ENCODE measurements at places on chromosomes 3 and 15.

DNA sequence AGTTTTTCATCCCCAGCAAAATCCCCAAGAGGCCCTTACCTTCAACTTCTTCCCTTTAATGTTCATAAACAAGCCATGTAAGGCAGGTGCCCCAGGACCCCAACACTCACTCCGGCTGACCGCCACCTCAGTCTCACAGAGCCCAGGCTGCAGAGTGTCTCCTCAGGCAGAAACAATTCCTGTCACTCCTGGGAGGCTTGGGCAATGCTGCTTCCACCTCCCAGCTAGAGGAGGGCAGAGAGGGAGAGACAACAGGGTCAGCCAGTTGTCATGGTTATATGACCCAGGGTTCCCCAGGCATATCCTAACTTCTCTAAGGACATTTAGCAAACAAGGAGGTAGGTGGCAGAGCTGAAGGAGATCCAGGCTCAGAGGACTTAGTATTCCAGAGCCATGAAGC, at the start of gene PLIN1:
Gene PLIN1, minus strand, starts transcription at position 156 of the 400 bp plus-strand sequence. CDS start 1,878 bp downstream, outside the sequence.
- DNase-seq = no peak

GRCh38 chr3:179842061-179842460, 189.2 kb downstream of the USP13 start:
- no peak for DNase-seq

- no peak for DNase-seq
Observed at GRCh38 chr15:82040390-82040789, 5.4 kb downstream of the MEX3B start.

DNA sequence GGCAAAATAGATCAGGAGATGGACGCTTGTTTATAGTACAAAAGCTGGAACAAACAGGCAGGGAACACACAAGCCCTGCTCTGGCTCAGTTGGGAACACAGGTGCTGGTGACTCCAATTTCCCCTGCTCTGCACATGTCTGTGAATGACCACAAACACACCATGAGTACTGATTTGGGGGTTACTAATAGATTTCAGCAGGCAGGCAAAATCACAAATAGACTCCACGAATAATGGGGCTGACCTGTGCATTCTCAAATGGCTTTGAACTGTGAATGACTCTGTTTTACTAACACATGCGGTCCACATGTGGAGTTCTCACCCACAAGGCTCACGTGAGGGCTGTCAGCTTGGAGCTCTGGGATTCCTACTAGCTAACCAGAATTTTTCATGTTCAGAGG, 3.9 kb downstream of the RTP3 start:
- no peak for DNase-seq

- peak; percentile 24 for DNase-seq
Observed at GRCh38 chr3:143283432-143284128, 164.0 kb downstream of the CHST2 start.

DNA sequence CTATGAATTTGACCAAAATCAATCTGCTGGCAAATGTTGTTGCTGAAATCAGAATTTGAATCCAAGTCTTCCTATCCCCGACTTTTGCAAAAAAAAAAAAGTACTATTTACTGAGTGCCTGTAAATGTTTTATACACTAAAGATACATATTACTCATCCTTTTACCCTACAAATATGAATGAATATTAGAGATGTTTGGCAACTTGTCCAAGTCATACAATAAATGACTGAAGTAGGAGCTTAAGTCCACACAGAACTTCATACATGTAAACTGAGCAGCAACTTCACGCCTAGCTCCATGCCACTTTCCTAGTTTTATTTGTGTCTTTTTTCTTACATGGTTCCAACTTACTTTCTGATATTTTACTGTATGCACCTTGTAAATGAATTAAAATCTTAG, 39.2 kb downstream of the PHC3 start:
- DNase-seq = no peak

GRCh38 chr3:171088964-171089754, 62.6 kb upstream of the SLC2A2 start:
- DNase-seq = peak; percentile 25

DNA sequence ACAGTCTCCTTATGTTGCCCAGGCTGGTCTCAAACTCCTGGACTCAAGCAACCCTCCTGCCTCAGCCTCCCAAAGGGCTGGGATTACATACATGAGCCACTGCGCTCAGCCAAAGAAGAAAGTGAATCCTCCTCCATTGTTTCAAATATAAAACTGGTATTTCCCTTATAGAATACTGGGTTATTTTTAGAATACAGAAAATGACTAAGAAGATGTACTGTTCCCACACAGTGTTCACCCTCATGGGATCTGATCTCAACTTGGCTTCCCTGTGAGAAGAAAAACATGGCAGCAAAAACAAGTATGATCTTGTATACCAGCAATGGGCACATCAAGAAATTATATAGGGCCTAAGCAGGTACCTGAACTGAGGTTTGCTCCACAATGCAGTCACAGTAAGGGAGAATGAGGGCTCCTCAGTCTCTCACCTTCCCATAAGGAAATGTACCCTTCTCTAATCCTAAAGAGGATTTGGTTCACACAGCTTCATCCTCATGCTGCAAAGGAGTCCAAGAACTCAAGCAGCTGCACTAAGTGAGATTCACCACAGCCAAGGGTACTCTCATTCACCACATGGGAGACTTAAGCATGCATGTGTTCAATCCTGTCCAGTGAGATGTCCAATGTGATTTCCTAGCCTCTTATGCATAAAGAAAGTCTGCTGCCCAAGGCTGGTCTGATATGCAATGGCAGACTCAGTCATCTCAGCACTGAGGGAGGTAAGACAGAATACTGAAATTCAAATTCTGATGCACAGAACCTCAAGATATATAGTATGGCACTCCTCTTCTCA, 25.8 kb downstream of the USP4 start:
- no peak for DNase-seq

DNA sequence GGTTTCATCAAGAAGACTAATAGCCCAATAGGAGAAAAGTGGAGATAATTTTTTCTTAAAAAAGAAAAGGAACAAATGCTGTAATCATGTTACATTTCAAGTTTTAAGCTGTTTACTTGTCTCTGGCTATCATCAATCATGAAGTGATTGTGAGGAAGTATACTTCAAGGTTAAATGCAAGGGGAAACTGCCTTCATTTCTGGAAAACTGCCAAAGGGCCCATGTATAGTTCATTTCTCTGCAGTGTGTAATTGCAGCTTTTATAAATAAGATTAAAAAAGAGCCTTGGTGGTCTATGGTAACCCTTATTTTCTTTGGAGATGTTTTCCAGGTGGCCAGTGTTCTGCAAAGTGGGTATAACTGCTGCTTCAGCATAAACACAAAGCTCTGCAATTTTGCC, 101.9 kb downstream of the GRM7 start:
- DNase-seq = no peak

DNA sequence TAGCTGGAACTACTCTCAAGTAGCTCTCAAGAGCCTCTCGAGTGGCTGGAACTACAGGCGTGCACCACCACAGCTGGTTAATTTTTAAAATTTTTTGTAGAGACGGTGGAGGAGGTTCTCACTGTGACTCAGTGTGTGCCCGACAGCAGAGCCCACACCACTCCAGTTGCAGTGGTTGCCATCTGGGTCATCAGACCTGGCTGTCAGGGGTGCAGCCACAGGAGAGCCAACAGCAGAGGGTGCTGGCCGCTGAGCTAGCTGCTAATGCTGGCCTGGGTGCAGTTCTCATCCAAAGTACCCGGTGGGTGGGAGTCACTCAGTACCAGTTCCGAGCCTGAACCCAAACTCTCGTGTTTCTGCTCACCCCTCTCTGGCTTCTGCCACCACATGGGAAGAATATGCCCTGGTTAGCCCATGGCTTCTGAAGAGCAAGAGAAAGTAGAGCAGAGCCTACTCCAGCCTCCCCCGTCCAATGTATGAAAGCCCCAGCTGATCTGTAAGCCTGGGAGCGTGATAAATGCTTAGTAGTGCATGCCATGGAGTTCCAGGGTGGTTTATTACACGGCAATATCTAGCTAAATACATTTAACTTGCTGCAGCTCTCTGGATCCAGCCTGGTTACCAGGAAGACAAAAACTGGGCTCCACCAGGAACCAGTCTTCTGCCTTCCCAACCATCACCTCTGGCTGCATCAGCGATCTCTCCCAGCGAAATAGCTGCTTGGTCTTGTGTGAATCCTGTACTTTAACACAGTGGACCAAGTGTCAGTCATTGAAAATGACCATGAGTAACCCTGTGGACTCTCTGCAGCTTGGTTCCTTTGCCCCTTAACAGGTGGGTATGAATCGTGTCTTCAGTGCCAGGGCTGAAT, 17.1 kb downstream of the UMPS start:
- no peak for DNase-seq

DNA sequence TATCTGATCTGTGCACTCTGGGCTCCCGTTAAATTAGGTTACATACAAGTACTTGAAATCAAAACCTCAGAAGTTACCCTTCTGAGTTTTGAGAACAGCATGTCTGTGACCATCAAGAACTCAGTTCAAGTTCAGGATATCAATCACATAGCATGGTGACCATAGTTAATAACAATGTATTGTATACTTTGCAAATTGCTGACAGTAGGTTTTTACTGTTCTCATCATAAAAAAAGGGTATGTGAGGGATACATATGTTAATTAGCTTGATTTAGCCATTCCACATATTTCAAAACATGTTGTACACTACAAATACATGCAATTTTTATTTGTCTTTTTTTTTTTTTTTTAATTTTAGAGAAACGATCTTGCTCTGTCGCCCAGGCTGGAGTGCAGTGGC, 25.5 kb downstream of the TMEM40 start:
- no peak for DNase-seq

Measured in activated CD4-positive, alpha-beta T cell treated with anti-CD3 and anti-CD28 coated beads, Interleukin-10, Interleukin-2, amounts not matched to agents 100 ng/mL and 50 ng/mL, durations not matched to agents 16 hours and 8 hours (primary cell).